Endodermal cell (in vitro differentiated cells): ENCODE measurements at places on chromosomes 7 and 10. TPM values are rescaled to one million over a fixed set of nuclear protein-coding genes. Genes with fewer than 3 reads are reported as not detected.

The SFTPA1 gene
- not detected in 2 replicates for total RNA-seq

The ALOX5 gene
- 0.31 to 1.0 TPM (median 0.33 TPM) in 3 replicates for total RNA-seq

The NEUROG3 gene
- total RNA-seq: not detected in 2 replicates

The AKR1C4 gene
- not detected in 3 replicates for total RNA-seq
